Kidney capillary endothelial cell (primary cell): ENCODE measurements at places on chromosomes 5 and 9.
A peak's percentile ranks its signal among the peaks of the same experiment; 100 is the strongest.

DNA sequence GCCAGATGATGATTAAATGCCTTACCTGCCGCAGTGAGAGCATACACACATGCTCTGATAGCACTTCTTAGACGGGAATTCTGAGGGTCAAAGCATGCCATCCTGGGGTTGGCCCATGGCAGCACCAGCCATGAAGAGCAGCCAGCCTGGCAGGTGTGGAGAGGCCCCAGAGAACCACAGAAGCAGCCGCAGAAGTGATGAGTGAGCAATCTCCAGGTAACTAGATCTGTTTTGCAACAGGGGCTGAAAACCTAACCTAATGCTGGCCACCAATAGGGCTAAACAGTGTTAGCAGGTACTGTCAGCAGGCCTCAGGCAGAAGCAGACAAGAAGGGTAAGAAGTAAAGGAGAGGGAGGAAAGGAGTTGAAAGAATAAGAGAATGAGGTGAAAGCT lies 33.5 kb upstream of the HOMER1 start:
- no peak for DNase-seq

DNA sequence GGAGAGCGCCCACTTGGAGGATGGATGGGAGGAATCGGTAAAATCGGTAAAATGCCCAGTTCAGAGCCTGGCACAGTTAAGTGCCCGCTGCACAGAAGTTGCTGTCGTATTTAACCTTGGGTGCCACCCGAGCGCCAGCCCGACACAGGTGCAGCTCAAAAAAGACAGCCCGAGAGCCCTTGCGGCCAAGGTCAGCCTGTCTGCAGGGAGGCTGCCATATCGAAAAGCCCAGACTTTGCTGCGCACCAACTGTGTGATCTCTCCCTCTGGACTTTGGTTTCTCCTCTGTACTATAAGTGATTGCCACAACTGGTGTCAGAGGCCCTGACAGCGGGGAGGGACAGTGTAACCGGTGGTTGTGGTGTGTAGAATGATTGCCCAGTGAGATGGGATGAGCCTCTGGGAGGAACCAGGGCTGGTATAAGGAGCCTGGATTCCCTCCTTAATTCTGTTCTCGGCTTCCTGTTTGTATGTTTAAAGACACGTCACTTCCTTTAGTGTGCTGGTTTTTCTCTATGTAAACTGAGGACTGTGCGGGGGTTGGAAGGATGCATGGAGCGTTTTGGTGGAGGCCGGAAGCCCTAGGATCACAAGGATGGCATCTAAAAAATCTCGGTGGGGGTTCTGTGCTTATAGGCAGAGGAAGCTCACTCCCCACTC lies 792 bp downstream of the NTMT1 start:
- peak; percentile 58 for DNase-seq

- no peak for DNase-seq
Measured at GRCh38 chr5:82662340-82662739, 384.2 kb upstream of the RPS23 start.

- no peak for DNase-seq
Measured at GRCh38 chr9:109442716-109443115, 55.4 kb downstream of the PTPN3 start.

DNA sequence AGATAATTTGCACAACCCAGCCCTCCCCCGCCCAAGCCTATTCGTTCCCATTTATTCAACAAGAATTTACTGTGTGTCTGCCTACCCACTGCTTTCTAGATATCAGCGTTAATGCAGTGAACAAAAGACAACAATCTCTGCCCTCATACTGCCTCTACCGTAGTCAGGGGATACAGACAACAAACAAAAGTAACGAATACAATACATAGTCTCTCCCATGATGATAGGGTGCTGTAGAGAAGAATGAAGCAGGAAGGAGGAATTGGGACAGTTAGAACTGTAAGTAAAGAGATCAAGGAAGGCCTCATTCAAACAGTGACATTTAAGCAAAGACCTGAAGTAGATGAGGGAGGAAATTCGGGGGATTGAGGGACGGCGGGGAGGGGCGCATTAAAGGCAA lies 1.7 kb downstream of the GFM2 start:
- DNase-seq, result no peak

- DNase-seq, result no peak
Measured at GRCh38 chr5:77906806-77907205, 130.7 kb upstream of the TBCA start.
